ENCODE measurements at places on chromosomes 2 and 18. TPM values are rescaled to one million over a fixed set of nuclear protein-coding genes. Genes with fewer than 3 reads are reported as not detected.

The PLEKHH2 gene
- total RNA-seq: 63.5 TPM

The SERPINB12 gene
- total RNA-seq: not detected

The ANKRD30BL gene
- total RNA-seq: not detected

DNA sequence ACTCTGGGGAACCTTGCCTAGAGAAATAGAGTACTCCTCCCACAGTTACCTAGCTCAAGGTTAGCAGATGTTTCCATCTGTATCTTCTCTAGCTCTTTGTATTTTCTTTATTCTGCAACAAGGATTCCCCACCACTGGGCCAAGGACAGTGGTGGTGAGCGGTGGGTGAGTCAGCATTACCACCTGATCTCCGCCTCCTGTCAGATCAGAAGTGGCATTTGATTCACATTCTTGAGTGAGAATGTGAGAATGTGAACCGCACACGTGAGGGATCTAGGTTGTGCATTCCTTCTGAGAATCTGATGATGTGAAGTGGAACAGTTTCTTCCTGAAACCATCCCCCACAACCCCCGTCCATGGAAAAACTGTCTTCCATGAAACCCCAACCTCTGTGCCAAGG lies 9.0 kb downstream of the EPB41L3 start:
- no peak overlapping the region for H3K27ac ChIP-seq
- no peaks in the 10 kb centered on the region for H3K27me3 ChIP-seq
- H3K36me3 ChIP-seq: no peaks in the 10 kb centered on the region
- H3K4me1 ChIP-seq: no peaks in the 10 kb centered on the region
- H3K4me3 ChIP-seq: no peak overlapping the region

DNA sequence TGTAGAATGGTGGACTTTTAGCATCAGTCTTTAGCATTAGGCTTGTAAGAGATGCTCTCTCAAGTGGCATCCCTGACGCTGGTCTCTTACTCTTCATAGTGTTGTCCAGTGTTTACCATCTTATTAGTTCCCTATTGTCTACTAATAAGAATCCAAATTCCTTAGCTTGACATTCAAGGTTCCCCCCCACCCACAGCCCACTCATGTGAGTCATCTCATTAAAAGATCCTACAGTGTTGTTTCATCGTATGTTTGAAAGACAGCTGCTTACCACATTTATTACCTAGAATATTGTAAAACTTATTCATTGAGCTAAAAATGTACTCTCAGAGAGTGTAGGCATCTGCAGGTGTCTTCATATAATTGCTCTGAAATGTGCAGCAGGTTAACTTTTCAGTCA lies 28.5 kb downstream of the EIF5B start:
- H3K4me3 ChIP-seq: no peak overlapping the region
- no peaks in the 10 kb centered on the region for H3K4me1 ChIP-seq
- H3K27me3 ChIP-seq: no peaks in the 10 kb centered on the region
- DNase-seq: no peak
- H3K36me3 ChIP-seq: peaks cover 8% of the 10 kb centered on the region

GRCh38 chr2:72497763-72498162 lies 328.1 kb downstream of the EXOC6B start:
- no peaks in the 10 kb centered on the region for H3K27me3 ChIP-seq
- H3K36me3 ChIP-seq: no peaks in the 10 kb centered on the region
- no peak overlapping the region for H3K27ac ChIP-seq
- H3K4me3 ChIP-seq: no peak overlapping the region
- H3K4me1 ChIP-seq: no peaks in the 10 kb centered on the region
- no peak for DNase-seq

- H3K27me3 ChIP-seq: no peaks in the 10 kb centered on the region
- no peak overlapping the region for H3K4me3 ChIP-seq
- H3K4me1 ChIP-seq: no peaks in the 10 kb centered on the region
- DNase-seq: no peak
- H3K27ac ChIP-seq: no peak overlapping the region
- no peaks in the 10 kb centered on the region for H3K36me3 ChIP-seq
Measured at GRCh38 chr18:43004421-43004820, 111.1 kb downstream of the RIT2 start.

- H3K36me3 ChIP-seq: no peaks in the 10 kb centered on the region
- H3K27ac ChIP-seq: no peak overlapping the region
- H3K4me3 ChIP-seq: no peak overlapping the region
- H3K4me1 ChIP-seq: no peaks in the 10 kb centered on the region
- DNase-seq: no peak
- H3K27me3 ChIP-seq: no peaks in the 10 kb centered on the region
Measured at GRCh38 chr18:47050468-47050867, 15.0 kb upstream of the ELOA2 start.

- no peaks in the 10 kb centered on the region for H3K36me3 ChIP-seq
- H3K27me3 ChIP-seq: no peaks in the 10 kb centered on the region
- H3K27ac ChIP-seq: no peak overlapping the region
- DNase-seq: no peak
- H3K4me3 ChIP-seq: no peak overlapping the region
Measured at GRCh38 chr2:30277582-30277981, 46.2 kb downstream of the LBH start.

GRCh38 chr18:75108579-75109318 lies 100.2 kb downstream of the PTGR3 start:
- H3K27me3 ChIP-seq: no peaks in the 10 kb centered on the region
- no peak for DNase-seq
- H3K36me3 ChIP-seq: no peaks in the 10 kb centered on the region
- H3K4me3 ChIP-seq: no peak overlapping the region

- H3K36me3 ChIP-seq: no peaks in the 10 kb centered on the region
- no peak overlapping the region for H3K27ac ChIP-seq
- no peak overlapping the region for H3K4me3 ChIP-seq
- DNase-seq: no peak
- no peaks in the 10 kb centered on the region for H3K4me1 ChIP-seq
- no peaks in the 10 kb centered on the region for H3K27me3 ChIP-seq
Measured at GRCh38 chr18:58161659-58162058, 117.6 kb downstream of the NEDD4L start.

DNA sequence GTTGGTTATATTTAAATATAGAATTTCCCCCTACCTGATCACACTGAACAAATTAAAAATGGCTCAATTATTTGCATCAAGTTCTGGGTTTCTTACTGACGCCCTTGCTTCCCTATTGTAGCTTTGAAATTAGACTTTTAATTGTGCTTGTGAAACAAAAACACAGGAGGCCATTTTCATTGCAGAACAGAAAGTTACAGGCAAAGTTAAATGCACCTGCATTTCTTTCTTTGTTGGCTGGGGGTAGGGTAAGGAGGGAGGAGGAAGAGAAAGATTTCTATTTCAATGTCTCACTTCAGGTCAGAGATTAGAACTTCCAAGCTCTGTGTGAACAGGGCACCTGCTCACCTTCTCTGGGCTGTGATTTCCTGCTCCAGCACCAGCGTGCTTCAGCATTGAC lies 199.6 kb downstream of the BCL11A start:
- no peak overlapping the region for H3K4me3 ChIP-seq
- no peaks in the 10 kb centered on the region for H3K4me1 ChIP-seq
- no peaks in the 10 kb centered on the region for H3K27me3 ChIP-seq

DNA sequence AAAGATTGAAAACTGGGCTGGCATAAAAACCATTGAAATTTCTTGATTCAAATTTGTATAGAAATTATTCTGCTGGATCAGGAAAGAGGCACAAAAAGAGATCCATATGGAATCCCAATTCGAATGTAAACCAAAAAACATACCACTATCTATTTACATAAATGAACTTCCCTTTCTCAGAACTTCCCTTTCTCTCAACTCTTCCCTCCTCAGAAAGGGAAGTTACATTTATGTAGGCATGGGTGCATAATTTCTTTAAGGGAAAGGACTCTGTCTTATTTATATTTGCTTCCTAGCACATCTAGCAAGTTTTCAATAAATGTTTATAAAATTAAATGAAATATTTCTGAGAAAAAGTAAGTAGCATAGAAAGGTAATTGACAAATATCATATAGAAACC lies 398.1 kb upstream of the ATP5MC3 start:
- no peaks in the 10 kb centered on the region for H3K4me1 ChIP-seq
- H3K27ac ChIP-seq: no peak overlapping the region
- no peaks in the 10 kb centered on the region for H3K36me3 ChIP-seq
- no peaks in the 10 kb centered on the region for H3K27me3 ChIP-seq

DNA sequence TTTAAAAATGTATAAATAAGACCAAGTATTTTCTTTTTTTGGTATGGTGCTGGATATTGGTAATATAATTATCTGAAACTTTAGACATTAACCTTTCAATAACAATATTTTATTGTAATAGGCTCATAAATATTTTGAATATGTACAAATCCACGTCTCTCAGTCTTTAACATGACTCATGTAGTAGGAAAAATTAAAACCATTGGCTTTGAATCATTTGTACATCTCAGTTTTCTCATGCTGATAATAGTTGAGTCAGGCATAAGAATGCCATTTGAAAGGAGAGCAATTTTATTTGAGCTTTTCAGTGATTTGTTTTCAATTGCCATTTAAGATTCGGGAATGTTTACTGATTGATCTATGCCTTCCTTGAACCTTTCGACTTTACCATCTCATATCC lies 364.8 kb downstream of the TGIF1 start:
- H3K4me1 ChIP-seq: no peaks in the 10 kb centered on the region
- no peak overlapping the region for H3K4me3 ChIP-seq
- H3K27me3 ChIP-seq: no peaks in the 10 kb centered on the region
- no peak for DNase-seq
- no peaks in the 10 kb centered on the region for H3K36me3 ChIP-seq
